GM23248 (cell line): ENCODE measurements at places on chromosomes 16 and 17.

- no peak for DNase-seq
These were observed 221.5 kb downstream of the BCAS3 start for GRCh38 chr17:60899115-60899514.

DNA sequence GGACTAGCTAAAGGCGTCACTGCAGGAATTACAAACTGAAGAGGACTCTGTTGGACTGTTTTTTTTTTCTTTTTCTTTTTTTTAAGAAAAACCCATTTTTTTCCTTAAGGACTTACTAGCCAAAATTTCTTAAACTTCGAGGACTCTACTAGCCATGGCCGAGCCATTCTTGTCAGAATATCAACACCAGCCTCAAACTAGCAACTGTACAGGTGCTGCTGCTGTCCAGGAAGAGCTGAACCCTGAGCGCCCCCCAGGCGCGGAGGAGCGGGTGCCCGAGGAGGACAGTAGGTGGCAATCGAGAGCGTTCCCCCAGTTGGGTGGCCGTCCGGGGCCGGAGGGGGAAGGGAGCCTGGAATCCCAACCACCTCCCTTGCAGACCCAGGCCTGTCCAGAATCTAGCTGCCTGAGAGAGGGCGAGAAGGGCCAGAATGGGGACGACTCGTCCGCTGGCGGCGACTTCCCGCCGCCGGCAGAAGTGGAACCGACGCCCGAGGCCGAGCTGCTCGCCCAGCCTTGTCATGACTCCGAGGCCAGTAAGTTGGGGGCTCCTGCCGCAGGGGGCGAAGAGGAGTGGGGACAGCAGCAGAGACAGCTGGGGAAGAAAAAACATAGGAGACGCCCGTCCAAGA, 878 bp downstream of the HEXIM1 start:
- DNase-seq, result peak; percentile 91

GRCh38 chr17:64054304-64054703, 33.9 kb upstream of the ICAM2 start:
- no peak for DNase-seq

- no peak for DNase-seq
These were observed 3.8 kb downstream of the TTYH2 start for GRCh38 chr17:74217037-74217730.

GRCh38 chr17:63406689-63407330, 39.3 kb downstream of the CYB561 start:
- DNase-seq, result peak; percentile 91

DNA sequence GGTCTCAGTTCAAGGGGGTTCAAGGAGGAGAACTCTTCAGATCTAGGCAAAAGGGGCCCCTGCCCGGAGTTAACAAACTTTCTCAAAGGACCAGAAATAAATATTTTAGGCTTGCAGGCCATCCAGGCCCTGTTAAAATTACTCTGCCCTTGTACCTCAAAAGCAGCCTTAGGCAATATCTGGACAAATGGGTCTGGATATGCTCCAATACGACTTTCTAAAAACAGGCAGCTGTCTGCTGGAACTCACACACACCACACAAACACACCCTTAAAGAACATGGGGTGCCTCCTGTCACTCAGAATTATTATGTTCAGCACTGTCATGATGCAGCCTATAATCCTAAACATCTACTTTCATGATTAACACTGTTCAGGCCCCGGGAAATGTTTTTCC, 75.5 kb downstream of the TMEM132E start:
- no peak for DNase-seq

- no peak for DNase-seq
These were observed 31.4 kb downstream of the CACNA1H start for GRCh38 chr16:1184156-1184868.

DNA sequence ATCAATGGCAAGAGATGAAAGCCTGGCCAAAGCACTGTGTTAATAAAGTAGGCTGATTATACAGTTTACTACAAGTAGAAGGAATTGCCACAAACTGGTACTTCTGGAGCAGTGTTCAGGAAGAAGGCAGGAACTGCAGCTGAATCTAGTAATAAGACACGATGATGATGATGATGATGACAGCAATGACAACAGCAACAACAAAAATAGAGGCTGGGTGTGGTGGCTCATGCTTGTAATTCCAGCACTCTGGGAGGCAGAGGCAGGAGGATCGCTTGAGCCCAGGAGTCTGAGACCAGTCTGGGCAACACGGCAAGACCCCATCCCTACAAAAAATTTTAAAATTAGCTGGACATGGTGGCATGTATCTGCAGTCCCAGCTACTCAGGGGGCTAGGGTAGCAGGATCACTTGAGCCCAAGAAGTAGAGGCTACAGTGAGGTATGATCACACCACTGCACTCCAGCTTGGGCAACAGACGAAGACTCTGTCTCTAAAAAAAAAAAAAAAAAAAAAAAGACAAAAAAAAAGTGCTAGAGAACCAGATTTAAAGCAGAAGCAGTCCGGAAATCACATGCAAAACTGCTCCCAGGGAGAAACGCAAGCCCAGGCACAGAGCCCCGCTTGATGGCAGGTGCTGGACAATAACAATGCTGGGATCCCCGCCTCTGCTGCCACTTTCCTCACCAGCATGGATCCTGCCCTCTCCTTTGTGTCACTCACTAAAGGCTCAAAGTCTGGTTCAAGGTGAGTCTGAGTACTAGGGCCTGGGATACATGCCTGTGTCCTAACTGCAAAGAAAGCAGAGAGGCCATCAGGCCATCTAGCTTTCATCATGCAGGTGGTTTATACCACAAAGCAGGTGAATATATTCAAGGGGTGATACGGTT, 44.8 kb downstream of the CPPED1 start:
- no peak for DNase-seq

- DNase-seq, result no peak
These were observed 22.4 kb downstream of the PECAM1 start for GRCh38 chr17:64368277-64368676.

DNA sequence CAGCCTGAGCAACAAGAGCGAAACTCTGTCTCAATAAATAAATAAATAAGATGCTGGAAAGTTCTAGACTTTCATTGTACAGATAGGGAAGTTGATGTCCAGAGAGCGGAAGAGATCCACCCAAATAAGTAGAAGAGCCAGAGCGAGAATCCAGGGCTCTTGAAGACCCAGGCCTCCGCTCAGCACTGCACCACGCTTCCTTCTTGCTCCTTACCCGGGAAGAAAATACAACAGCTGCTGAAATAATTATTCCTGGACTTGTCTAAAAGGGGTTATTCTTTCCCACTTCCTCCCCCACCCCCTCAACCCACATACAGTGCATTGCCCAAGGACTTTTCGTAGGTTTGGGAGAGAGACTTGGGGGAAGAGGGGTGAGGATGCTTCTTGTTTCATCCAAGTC, 26.7 kb downstream of the CDK5RAP3 start:
- DNase-seq, result no peak

- no peak for DNase-seq
These were observed 5.3 kb upstream of the SPEM1 start for GRCh38 chr17:7414837-7415236.

DNA sequence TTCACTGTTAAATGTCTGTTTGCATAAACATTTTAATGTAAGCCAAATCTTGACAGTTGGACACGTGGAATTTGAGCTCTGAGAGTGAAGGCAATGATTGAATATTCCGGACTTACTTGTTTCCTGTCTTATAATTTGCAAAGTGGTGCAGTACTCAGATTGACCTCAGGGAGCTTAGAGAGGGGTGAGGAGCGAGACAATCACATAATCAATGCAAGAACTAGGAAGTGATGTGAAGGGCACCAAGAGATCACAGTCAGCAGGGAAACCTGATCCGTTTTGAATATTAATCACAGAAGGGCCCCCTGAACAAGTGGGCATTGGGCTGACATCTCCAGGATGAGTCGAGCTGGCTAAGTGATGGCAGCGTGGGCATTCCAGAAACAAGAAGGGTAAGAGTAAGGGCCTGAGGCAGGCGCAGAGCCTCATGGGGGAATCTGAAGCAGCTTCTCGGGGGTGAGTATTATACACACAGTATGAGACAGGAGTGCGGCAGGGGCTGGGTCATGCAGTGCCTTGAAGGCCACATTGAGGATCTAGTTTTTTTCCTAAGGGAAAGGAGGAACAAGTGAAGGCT, 26.1 kb downstream of the TEX2 start:
- no peak for DNase-seq

- DNase-seq, result no peak
These were observed 288.2 kb upstream of the SALL1 start for GRCh38 chr16:51439271-51439670.

- DNase-seq, result peak; percentile 72
These were observed 247.4 kb downstream of the PRKCA start for GRCh38 chr17:66549731-66550207.

DNA sequence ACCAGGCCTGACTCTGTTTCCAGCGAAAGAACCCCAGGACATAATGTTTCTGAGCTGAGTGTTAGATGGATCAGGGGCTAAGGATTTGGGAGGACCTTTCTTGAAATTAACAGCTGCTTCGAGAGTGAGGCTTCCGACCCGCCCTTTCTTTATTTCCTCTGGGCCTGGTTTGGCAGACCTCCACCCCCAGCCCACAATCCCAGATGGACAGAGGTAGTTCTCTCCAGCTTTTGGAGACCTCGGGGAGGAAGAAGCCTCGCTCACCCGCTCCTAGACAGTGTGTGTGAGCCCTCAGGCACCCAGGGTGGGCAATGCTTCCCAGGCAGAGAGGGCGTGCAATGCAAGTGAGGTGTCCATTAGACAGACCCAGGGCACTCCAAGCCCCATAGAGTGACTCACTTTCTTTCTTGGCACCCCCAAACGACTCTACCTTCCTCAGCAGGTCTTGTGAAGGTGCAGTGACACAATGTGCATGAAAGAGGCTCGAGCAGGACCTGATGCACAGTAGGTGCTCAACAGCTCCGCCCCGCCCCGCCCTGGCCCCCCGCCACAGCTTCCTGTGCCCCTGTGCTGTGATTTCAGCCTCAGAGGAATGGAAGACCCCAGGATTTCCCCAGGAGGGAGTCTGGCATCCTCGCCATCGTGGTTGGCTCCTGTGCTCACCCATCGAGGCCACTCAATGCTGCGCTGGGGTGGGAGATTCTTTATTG, 50.7 kb upstream of the TOB1 start:
- DNase-seq, result no peak

DNA sequence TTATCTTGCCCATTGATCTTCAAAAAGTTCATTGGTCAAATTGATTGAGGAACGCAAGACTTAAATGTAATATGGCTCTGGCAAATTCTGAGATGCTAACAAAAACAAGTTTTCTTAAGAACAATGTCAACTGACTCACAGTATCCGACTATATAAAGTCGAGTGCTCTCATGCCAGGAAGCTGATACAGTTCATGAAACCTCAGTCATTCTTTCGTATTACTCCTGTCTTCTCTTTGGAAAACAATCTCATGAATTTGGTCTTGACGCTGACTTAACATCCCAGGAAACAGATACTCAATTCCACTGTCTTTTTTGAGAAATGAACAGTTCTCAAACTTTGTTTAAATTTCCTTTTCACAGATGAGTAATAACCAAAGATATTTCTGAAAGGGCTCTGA, 704.9 kb downstream of the MAF start:
- no peak for DNase-seq

- no peak for DNase-seq
These were observed 14.9 kb upstream of the CLEC18A start for GRCh38 chr16:69936252-69936651.

DNA sequence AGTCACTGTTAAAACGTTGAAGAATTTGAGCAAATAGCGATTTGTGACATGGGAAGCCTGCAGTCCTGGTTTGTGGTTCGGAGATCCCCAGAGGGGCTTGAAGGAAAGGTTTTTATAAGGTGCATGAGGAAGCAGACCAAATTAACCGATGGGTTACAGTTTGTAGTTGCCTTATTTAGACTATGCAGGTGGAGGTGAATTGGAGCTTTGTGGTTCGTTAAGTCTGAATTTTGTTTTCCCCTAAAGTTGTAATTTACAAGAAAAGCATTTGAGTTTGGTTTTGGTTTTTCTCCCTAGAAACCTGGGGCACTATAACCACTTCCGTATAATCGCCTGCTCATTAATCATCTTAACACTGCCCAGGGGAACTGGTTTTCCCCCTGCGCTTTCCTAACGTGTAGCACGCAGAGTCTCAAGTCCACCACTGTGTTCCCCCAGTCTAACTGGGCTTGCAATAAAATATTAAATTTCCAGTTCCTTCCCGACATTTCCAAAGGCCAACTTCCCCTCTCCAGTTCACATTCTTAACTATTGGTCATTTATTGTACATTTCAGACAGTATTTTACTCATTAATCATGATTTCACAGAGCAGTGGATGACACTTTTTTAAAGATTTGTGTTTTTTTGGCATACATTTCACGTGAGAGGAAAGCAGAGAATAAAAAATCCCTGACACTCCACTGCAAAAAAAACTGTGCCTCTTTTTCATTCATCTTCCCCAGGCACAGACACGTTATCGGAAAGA, 932 bp downstream of the ZNF267 start:
- DNase-seq, result peak; percentile 69

GRCh38 chr16:79839466-79840341, 239.2 kb upstream of the MAF start:
- DNase-seq, result no peak

- no peak for DNase-seq
These were observed 443.0 kb upstream of the CCL2 start for GRCh38 chr17:33811984-33812577.

- no peak for DNase-seq
These were observed 113.2 kb downstream of the WWOX start for GRCh38 chr16:78212674-78213073.

DNA sequence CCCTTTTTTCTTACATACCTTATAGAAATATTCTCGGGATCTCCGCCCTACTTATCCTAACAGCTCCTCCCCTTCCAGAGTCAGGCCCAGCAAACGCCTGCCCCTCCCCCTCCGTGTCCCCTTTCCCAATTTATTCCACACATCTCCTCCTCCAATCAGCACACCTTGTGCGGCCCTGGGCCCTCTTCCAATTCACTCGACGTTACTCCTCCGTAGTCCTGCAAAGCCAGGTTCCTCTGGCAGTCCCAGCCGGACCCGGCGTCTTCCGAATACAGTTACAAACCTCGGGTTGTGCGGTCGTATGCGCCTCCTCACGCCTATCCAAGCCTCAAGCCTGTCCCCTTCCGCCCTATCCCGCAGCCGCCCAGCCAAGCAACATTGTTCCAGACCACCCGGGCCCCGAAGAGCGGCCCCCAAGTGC, 677 bp downstream of the CBX1 start:
- peak; percentile 77 for DNase-seq

- DNase-seq, result peak; percentile 53
These were observed 1.7 kb downstream of the NFATC3 start for GRCh38 chr16:68086860-68087268.

GRCh38 chr16:82995924-82996441, 369.2 kb downstream of the CDH13 start:
- DNase-seq, result peak; percentile 89

- DNase-seq, result no peak
These were observed 14.1 kb downstream of the NFE2L1 start for GRCh38 chr17:48062273-48062672.

GRCh38 chr17:16212793-16213192, 2.5 kb downstream of the NCOR1 start:
- DNase-seq, result no peak

DNA sequence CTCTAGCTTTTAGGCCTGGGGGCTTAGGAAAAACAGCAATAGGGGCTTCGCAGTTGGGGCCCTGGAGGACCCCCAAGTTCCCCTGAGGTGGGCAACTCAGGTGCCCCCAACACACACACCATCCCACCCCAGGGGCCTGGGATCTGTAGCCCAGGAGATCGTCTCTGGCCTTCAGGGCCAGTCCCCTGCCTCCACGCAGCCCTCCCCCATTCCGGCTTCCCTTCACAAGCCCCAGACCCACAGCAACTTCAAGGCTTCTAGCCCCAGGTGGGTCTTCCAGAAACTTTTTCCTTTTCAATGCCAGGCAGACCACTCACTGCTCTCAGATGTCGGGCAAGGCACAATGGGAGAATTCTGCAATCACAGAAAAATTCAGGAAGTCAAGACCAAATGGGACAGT, 79.4 kb downstream of the C16orf78 start:
- DNase-seq, result no peak

- no peak for DNase-seq
These were observed 50.3 kb upstream of the SEC14L1 start for GRCh38 chr17:77090476-77090875.
